Mesangial cell (primary cell): ENCODE measurements at places on chromosomes 6 and 20. TPM values are rescaled to one million over a fixed set of nuclear protein-coding genes. Genes with fewer than 3 reads are reported as not detected.

The ITPR3 gene
- total RNA-seq = 72.2 and 91.1 TPM in 2 replicates

The COL9A3 gene
- 0.49 and 7.9 TPM in 2 replicates for total RNA-seq

The BMP6 gene
- 0.13 and 0.49 TPM in 2 replicates for total RNA-seq

The GPR63 gene
- total RNA-seq = 1.5 and 2.0 TPM in 2 replicates

The ADGRF5 gene
- under 0.01 TPM in 2 replicates for total RNA-seq

The MATN4 gene
- total RNA-seq = not detected in 2 replicates
